ENCODE measurements at places on chromosomes 4 and X.

- peak; percentile 57 for DNase-seq
These were observed 229.0 kb downstream of the ANK2 start for GRCh38 chr4:113278324-113278934.

GRCh38 chrX:137550665-137551261 is 15.2 kb upstream of the ZIC3 start:
- no peak for DNase-seq

GRCh38 chrX:150038986-150039599 is 100.8 kb upstream of the EOLA2 start:
- DNase-seq = no peak

DNA sequence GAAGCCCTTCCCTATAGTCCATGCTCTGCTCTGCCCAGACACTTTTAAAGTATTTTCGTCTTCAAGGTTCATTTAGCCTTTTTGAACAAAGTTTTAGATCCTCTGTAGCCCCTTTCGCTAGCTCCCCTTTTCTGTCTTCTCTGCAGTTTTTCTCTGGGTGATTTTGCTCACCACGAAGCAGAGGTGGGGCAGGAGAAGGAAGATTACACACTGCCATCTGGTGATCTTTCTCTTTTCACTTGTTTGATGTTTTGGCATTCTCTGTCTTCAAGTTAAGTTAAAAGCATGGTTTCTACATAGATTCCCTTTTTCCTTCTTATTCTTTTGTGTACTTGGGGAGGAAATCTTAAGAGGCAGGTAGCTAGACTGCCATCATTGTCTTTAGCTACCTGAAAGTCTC is 43.9 kb downstream of the CC2D2A start:
- no peak for DNase-seq

Data from transverse colon (tissue), 4 donors.